ENCODE measurements at places on chromosomes 5 and 9.

DNA sequence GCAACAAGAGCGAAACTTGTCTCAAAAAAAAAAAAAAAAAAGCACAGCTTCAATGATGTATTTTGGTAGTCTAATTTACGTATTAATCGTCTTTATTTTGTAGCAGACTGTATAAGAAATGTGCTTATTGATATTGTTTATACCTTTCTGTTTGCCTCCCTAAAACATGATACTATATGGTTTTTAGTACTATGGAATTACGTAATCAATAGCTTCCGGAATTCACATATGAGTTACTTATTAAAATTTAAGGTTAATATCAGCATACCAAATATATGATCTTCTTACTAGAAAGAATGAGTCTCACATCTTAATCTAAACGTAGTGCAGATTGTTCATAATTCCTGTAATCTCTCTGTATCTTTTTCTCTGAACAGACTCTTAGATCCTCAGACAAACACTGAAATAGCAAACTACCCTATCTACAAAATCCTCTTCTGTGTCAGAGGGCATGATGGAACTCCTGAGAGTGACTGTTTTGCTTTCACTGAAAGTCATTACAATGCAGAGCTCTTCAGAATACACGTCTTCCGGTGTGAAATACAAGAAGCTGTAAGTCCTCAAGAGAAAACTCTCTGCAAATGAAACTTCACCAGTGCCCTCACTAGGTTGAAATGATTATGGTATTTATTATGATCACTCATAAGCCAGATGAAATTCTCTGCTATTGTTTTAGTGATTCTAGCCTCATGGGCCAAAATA lies 44.4 kb upstream of the GPR21 start:
- DNase-seq = no peak

- DNase-seq = no peak
These were observed 235.5 kb downstream of the TMEM161B start for GRCh38 chr5:88033191-88033590.

GRCh38 chr9:89939181-89939580 lies 334.4 kb downstream of the GADD45G start:
- no peak for DNase-seq

GRCh38 chr5:50653946-50654345 lies 12.5 kb upstream of the PARP8 start:
- no peak for DNase-seq

GRCh38 chr5:166497496-166498104 lies 1793.8 kb upstream of the WWC1 start:
- no peak for DNase-seq

GRCh38 chr9:137388589-137389427 lies 34.2 kb downstream of the EXD3 start:
- DNase-seq = no peak

DNA sequence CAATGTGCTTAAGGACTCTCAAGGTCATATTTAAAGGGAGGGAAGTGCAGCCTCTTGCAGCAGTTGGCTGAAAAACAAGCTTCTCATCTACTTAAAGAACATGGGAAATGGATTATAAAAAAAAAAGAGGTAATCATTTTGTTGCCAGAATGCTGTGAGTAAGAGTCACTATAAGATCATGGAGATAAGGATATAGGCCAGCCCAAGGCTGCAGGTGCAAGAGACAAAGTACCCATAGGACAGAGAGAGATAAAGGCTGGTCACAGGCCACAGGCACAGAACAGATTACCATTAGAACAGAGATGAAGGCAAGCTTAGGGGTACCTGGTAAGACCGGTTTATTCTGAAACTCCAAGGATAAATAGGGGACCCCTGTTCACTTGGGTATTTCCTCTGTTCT lies 70.5 kb downstream of the CDKN2A start:
- DNase-seq = no peak

Data from HFF-Myc (cell line).